HFFc6 (cell line): ENCODE measurements at places on chromosomes 12 and 14.
A peak's percentile ranks its signal among the peaks of the same experiment; 100 is the strongest.

DNA sequence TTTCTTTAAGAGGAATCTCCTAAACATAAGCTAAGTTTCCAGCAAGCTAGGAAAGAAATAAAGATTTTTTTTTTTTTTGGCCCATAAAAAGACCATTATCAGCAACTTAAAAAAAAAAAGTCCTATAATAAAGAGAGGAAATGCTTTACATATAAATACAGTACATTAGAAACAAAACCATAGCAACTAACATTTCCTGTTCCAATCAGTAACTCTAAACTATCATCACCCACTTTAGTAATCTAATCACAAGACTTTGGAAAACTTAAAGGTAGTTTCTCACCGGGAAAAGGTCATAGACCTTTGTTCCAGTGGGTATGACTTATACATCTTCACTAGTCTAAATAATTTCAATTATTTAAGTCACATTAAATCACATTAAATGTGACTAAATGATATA is 11.1 kb downstream of the SPTSSA start:
- no peak for DNase-seq

- DNase-seq: no peak
Measured at GRCh38 chr12:114820796-114821195, 136.8 kb upstream of the TBX3 start.

DNA sequence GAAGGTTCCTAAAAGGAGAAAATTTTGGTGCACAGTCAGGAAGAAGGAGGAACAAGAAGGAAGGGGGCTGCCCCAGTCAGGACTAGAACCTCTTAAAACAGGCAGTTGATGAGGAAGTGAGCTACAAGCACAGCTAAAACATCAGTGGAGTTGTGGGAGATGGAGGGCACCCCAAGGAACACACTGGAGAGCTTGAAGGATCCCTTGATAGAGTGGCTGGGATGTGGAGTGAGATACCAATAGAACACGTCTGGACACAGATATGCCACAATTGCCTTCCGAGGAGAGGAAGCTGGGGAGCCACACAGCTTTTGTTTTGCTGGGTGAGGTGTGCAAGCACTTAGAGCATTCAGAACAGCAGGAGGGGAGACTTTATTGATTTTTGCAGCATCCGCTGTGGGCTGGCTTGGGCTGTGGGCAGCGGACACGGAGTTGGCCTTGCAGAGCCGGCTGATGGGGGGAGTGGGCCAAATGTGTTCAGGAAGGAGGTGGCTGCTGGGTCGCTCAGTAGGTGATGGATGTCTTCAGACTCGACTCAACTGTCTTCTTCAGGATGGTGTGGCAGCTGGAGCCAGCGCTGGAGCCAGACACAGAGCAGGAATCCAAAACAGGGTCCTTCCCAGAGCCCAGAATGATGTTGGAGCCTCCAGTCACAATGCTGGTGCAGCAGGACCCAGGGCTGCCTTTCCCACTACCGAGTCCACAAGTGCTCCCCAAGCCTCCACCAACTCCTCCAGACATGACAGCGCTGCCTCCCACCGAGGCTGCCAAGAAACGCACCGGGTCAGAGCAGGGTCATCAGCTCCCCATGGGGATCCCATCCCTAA is 4.7 kb upstream of the KRT79 start:
- no peak for DNase-seq

- DNase-seq: no peak
Measured at GRCh38 chr12:106094304-106094703, 44.5 kb downstream of the NUAK1 start.

DNA sequence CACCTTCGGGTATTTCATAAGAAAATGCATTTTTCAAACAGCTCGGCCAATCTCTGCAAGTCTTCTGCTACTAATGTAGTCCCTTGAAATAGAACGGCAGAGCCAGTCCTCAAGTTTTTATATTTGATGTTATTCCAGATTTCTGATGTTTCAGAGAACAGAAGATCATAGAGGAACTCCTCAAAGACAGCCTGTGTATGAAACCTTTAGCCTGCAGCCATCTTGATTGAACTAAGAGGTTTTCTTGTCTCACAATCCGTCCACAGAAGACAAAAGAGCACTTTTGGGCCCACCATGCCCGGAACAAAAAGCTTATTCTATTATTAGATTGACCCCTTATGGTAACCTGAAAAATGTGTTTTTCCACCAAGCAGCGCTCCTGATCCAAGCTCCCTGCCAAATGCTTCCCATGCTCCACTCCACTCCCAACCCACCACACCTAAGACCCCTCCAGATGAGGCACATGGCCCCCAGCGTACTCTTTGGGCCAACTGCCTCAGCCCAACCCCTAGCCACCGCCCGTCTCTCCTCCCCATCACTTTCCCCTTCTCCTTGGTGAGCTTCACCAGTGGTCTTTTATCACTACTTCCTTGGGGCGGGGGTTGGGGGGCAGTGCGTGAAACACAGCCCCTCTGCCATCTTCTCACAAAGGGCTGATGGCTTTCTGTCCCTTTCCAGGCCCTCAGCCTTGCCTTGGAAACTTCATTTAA is 175.8 kb downstream of the CALM1 start:
- no peak for DNase-seq

GRCh38 chr12:30826276-30826675 is 71.5 kb upstream of the CAPRIN2 start:
- no peak for DNase-seq

DNA sequence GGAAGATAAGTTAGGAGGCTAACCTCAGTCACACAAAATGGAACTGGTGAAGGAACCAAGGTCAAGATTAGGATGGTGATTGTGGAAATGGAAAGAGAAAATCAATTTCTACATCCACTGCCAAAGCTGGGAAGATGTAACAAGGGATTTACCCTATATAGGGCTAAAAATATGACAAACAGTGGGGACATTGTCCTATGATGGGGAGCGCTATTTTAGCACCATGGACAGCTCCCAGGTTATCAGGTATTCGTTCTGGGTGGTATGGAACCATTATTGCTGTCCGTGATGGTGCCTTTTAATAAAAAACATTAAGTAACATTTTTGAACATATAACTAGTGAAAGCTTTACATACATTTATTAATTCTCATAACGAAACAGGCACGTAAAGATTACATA is 124.0 kb downstream of the NDUFA12 start:
- no peak for DNase-seq

GRCh38 chr12:88833641-88834116 is 253.4 kb upstream of the KITLG start:
- DNase-seq: peak; percentile 13

DNA sequence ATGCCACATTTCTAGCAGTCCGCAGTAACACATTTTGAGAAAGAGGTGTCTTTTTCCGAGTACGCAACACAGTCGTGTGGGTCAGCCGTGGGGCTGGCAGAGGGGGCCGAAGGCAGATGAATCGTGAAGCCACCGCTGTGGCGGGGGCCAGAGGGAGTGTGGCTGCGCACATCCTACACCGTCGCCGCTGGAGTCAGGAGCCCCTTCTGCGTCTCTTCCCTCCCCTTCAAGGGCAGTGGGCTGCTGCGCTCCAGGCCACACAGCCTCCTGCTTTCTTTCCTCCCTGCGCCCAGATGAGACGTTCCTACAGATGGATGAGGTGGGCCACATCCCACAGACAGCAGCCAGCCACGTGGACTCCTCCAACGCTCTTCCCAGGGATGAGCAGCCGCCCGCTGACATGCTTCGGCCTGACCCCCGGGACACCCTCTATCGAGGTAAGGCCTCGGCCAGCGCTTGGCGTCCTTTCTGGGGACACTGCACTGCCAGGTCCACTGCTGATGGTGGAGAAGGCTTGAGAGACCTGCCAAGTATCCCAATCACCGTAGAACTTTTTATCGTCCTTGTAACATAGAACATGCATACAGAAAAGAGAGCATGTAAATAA is 89.8 kb downstream of the B4GALNT3 start:
- no peak for DNase-seq

DNA sequence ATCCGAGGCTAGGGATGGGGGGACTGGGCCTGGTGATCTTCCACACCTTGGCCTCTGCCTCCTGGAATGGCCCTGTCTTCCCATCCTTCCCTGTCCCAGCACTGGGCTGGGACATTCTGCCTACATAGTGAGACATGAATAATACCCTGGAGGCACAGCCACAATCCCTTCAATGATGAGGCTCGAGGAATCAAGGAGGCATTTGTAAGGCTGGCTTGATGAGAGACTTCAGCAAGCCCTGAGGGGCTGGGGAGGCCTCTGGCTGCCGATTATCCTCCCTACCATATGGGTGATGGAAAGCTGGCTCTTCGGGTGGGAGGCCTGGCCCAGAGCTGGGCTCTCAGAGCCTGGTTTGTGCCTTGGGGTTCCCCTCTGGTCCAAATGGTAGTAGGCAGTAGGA is 92.5 kb downstream of the CALM1 start:
- DNase-seq: no peak

DNA sequence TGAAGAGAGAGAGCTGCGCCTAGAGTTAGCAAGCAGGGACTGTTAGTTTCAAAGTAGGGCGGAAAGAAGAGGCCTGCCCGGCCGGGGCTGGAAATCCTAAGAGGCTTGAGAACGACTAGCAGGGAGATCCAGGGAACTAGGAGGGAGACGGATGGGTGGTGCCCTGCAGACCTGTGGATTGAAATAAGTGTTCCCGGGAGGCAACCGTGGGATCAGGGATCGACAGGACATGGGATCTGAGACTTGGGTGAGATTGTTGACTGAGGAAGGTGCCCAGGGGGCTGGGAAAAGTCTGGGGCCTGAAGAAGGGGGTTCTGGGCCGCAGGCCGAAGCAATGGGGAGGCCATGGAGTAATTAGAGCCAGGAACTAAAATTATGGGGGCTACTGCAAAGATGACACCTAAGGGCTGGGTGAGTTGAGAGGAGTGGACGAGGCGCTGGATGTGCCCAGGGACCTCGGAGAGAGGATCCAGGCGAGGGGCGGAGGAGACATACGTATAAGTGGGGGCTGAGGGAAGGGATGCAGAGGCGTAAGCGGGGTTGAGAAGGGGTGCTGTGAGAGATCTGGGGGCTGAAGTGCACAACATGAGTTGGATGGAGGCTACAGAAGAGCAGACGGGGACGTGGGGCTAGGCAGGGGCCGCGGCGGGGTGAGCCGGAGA is 635 bp downstream of the LTA4H start:
- DNase-seq: peak; percentile 5

GRCh38 chr12:51847643-51848325 is 734 bp downstream of the FIGNL2 start:
- no peak for DNase-seq

DNA sequence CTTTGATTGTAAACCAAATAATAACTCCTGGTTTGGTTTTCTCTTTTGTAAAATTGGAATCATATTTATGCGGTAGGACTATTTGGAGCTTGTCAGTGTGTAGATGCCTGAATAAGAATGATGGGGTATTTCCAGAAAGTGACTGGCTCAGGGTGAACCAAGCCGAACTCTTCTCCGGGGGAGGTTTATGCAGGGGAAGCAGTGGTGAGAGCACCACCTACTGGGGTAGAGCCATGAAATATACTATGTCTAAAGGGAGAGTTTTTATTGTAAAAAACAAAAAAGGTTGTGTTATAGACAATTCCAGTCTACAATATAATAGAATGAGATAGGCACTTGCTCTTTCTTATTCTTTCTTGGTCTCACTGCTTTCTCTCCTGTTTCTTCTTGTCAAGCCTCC is 222.9 kb upstream of the SLC16A7 start:
- no peak for DNase-seq

DNA sequence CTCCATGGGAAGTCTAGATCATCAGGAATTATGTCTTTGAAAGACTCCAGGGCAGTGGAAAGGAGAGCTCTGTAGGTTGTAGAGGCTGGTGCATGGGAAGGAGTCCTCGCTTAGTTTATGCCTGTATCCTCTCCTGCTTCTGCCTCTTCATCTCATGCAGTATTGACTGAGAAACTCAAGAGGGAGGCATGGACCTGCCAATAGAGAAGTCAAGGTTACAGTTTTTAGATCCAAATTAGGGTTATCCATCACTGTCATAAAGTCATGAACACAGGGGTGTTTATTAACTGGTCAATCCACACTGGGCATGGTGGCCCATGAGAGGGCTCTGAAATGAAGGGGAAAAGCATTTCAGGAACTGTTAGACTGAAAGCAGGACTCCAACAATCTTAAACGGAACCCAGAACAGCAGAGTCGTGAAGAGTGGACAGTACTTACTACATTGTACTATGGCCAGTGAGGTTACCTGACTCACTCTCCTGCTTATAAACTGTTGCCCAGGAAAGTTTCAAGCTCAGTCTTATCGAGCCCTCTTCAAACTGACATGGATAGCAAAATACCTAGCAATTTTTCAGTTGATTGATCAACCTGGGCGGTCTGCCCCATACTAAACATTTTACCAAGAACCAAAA is 30.1 kb upstream of the DHRS7 start:
- no peak for DNase-seq

DNA sequence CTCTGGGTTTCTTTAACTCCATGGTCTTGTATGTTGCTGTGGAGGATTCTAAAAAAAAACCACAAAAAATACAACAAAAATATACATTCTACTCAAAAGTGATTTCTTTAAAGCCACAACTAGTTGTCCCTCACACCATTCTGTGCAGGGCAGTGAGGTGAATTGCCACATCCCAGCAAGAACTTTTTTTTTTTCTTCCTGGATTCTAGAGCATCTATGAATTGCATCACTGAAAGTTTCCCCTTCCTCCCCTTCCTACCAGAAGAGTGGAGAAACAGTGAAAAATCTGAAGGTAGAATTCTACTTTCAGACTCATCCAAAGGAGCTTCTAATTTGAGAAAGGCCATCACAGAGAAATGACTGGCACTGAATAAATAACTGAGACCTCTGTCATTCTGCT is 395.3 kb downstream of the AEBP2 start:
- no peak for DNase-seq

DNA sequence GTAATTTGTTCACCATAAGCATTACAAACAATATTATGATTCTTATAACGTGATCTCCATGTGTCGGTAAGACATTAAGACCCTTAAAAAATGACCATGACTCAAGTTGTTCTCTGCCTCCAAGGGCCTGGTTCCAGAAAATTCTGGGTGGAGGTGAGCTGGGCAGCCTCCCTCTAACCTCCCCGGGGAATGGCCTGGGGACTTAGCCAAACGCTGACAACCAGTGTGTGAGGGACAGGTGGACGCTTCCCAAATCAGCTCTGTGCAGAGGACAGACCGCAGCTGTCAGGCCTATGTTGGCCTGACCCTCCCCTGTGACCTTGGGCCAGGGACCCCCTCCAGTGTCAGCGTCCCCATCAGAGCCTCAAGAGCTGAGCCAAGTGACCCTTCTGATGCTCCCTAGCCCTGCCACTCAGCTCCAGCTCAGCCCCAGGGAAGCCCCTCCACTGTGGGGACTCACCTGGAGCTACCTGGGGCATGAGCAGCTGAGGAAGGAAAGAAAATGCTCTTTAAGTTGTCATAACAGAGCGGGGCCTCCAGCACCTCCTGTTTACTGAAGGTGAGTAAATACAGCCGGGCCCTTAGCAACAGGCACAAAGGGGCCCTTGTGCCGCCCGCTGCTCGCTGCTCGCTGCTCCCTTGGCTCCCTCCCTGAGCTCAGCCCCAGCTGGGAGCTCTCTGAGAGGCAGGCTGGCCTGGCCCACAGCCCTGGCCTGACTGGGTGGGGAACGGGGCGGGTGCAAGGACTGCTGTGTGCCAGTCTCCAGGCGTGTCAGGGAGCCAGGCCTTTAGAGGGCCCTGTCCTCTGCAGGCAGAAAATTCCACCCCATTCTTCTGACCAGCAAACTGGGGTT is 116.6 kb downstream of the CALM1 start:
- DNase-seq: no peak
